Upper lobe of right lung (tissue), 1 donor: ENCODE measurements at places on chromosomes 1 and 21.
A peak's percentile ranks its signal among the peaks of the same experiment; 100 is the strongest.

- no peaks in the 10 kb centered on the region for H3K36me3 ChIP-seq
- H3K4me3 ChIP-seq, result no peak overlapping the region
- no peaks in the 10 kb centered on the region for H3K4me1 ChIP-seq
- no peak overlapping the region for H3K27ac ChIP-seq
- DNase-seq, result no peak
Observed at GRCh38 chr1:189769448-189769847, 708.2 kb downstream of the BRINP3 start.

DNA sequence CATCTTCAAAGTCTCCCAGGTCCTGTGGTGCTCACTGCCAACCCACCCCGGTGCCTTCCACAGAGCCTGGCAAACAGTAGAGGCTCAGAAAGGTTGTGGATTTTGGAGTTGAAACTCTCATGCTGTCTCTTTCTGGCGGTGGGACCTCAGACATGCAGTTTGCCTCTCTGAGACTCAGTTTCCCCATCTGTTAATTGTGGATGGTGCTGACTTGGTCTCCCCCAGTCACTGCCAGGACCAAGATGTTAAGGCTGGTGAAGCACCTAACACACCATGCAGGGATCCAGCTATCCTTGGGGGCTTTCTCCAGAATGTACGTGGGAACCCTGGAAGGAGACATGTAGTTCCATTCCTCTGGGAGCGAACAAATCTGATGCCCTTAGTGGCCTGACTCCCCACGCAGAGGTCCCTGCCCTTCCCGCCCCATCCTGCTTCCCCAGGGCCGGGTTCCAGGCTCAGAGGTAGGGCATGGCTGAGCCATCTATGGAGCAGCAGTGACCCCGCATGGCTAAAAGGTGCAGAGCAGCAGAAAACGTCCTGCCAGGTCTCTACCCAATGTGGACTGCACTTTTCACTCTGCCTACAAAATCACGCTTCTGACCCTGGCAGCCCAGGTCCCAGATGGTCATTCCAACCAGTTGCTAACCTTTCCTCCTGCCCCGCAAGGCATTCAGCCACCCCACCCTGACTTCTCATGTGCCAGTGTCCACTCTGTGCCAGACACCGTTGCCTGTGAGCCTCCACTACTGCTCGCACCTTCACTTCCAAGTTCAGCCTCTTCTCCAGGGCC lies 9.2 kb upstream of the TTC22 start:
- H3K4me1 ChIP-seq, result no peaks in the 10 kb centered on the region
- H3K4me3 ChIP-seq, result no peak overlapping the region
- DNase-seq, result peak; percentile 78
- no peaks in the 10 kb centered on the region for H3K27me3 ChIP-seq
- no peak overlapping the region for H3K27ac ChIP-seq

GRCh38 chr21:29343519-29343918 lies 44.8 kb downstream of the BACH1 start:
- H3K27me3 ChIP-seq, result no peaks in the 10 kb centered on the region
- peaks cover 48% of the 10 kb centered on the region for H3K4me1 ChIP-seq
- no peak overlapping the region for H3K4me3 ChIP-seq
- DNase-seq, result no peak
- no peak overlapping the region for H3K27ac ChIP-seq
- H3K36me3 ChIP-seq, result peaks cover 6% of the 10 kb centered on the region

DNA sequence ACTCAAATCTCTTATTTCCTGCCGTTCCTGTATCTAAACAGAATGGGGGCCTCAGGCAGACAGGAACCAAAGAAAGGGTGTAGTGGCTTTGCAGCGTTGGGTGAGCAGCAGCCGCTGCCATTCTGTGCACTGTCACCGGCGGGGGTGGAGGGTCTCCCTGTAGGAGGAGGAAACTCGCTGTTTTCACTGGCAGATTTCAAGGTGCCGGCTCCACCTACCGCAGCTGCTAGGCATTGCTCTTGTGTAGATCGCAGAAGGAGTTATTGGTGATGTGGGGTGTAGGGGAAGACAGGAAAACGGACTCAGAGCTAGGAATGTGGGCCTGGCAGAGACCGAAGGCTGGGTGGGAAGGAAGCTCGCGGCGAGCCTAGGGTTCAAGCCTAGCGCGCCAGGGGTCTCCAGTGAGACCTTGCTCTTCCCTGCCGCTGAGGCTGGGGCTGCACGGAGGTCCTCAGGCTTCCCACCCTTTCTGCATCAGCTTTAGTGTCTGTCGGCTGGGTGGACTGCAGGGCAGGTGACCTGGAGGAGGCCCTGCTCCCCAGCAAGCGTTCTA lies 20.8 kb downstream of the ATP5PO start:
- peak; percentile 82 for DNase-seq
- H3K4me1 ChIP-seq, result peaks cover 9% of the 10 kb centered on the region
- peak overlapping the region; percentile 30 for H3K4me3 ChIP-seq
- H3K27ac ChIP-seq, result no peak overlapping the region
- H3K36me3 ChIP-seq, result peaks cover 5% of the 10 kb centered on the region

DNA sequence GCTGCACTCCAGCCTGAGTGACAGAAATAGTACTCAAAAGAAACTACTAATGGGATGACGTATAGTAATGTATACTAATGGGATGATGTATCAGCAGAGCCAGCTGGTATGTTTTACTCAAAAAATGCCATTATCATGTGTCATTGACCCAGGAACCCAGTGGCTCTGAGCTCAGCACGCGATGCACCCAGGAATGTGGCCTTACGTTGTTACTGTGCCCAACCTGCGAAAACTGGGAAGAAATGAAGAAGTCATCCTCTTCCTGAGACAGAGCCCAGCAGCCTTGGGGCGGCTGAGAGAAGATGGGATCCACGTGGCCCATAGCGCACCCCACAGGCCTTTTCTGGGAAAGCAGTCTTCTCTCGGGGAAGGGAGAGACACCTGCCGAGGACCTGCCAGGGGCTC lies 8.8 kb downstream of the UBE2J2 start:
- H3K36me3 ChIP-seq, result peaks cover 65% of the 10 kb centered on the region
- peaks cover 10% of the 10 kb centered on the region for H3K4me1 ChIP-seq
- H3K27me3 ChIP-seq, result no peaks in the 10 kb centered on the region

DNA sequence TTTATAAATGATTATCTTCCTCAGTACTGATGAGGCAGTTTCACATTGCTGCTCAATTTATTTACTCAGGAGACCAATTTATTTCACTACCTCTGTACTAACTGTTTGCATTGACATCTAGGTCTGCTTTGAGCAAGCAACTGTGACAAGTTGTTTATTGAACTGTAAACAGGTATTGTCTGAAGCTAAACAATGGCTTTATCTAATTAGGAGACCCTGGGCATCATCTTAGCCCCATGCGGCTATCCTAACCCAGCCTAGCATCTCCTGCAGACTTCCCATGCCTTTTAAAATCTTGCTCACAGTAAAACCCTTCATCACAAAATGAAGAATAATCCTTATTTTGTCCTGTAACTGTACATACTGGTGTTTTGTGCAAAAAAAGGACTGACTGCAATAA lies 348.2 kb downstream of the RWDD3 start:
- H3K27me3 ChIP-seq, result no peaks in the 10 kb centered on the region
- no peaks in the 10 kb centered on the region for H3K36me3 ChIP-seq
- no peak overlapping the region for H3K4me3 ChIP-seq

DNA sequence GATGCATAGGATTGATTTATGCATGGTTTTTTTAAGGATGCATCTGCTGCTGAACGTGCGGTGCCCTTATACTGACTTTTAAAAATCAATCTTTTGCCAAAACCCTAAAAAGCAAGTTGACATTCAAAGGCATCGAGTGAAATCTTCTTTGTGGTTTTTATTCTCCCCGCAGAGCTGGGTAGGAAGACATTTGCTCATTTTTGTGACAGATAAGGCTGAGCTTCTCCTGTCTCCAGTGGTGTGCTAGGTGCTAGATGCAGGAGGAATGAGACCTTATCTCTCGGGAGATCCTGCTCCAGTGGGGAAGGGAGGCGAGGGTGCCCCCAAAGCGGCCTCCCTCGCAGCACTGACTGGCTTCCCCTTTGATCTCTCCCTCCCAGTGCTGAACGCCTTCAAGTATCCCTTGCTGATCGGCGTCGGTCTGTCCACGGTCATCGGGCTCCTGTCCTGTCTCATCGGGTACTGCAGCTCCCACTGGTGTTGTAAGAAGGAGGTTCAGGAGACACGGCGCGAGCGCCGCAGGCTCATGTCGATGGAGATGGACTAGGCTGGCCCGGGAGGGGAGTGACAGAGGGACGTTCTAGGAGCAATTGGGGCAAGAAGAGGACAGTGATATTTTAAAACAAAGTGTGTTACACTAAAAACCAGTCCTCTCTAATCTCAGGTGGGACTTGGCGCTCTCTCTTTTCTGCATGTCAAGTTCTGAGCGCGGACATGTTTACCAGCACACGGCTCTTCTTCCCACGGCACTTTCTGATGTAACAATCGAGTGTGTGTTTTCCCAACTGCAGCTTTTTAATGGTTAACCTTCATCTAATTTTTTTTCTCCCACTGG lies 14.9 kb upstream of the CD101 start:
- no peaks in the 10 kb centered on the region for H3K36me3 ChIP-seq
- H3K27ac ChIP-seq, result no peak overlapping the region
- no peak overlapping the region for H3K4me3 ChIP-seq
- no peaks in the 10 kb centered on the region for H3K27me3 ChIP-seq
- no peak for DNase-seq

- no peak overlapping the region for H3K27ac ChIP-seq
- no peaks in the 10 kb centered on the region for H3K4me1 ChIP-seq
- H3K27me3 ChIP-seq, result no peaks in the 10 kb centered on the region
- H3K4me3 ChIP-seq, result no peak overlapping the region
Observed at GRCh38 chr1:118334506-118334905, 149.5 kb upstream of the SPAG17 start.

- no peak overlapping the region for H3K27ac ChIP-seq
- H3K36me3 ChIP-seq, result no peaks in the 10 kb centered on the region
- no peak overlapping the region for H3K4me3 ChIP-seq
- no peak for DNase-seq
Observed at GRCh38 chr1:34002810-34003209, 138.9 kb downstream of the HMGB4 start.

DNA sequence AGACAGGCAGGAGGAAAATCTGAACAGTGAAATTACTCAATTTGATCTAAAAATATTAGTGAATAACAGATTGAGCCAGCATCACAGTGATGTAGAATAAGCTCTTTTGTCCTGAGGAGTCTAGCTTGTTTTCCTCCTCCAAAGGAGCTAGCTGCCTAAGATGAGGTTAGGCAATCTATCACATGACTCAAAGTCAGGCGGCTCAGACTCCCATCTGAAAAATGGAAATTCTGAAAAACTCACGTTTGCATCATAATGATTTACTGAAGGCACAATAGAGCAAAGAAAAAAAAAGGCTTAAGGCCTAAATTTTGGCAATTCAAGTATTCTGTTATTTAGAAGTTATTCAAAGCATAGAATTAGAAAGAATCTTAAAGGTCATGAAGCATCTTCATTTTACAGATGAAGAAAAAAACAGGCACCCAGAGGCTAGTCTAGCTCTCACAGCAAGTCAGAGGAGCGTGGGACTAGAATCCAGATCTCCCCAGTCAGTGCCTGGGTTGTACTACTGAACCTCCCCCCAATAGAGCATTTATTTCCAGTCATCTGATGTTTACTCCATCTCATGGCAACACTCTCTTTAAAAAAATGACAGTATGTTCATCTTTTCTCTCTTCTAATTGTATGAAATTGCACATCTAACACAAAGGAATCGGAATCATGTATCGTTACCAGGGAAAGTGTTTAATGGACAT lies 62.5 kb upstream of the ATF3 start:
- peak overlapping the region; percentile 14 for H3K27ac ChIP-seq
- H3K4me1 ChIP-seq, result peaks cover 9% of the 10 kb centered on the region
- no peaks in the 10 kb centered on the region for H3K27me3 ChIP-seq
- no peak for DNase-seq
- H3K4me3 ChIP-seq, result no peak overlapping the region

GRCh38 chr1:155942578-155943141 lies 1.2 kb downstream of the RXFP4 start:
- H3K36me3 ChIP-seq, result peaks cover 19% of the 10 kb centered on the region
- peaks cover 75% of the 10 kb centered on the region for H3K4me1 ChIP-seq
- DNase-seq, result peak; percentile 60
- H3K4me3 ChIP-seq, result no peak overlapping the region
- peak overlapping the region; percentile 89 for H3K27ac ChIP-seq

- DNase-seq, result no peak
- H3K4me3 ChIP-seq, result no peak overlapping the region
- H3K27ac ChIP-seq, result no peak overlapping the region
- H3K36me3 ChIP-seq, result no peaks in the 10 kb centered on the region
Observed at GRCh38 chr1:11701551-11701961, 10.0 kb downstream of the DRAXIN start.

- H3K4me3 ChIP-seq, result peak overlapping the region; percentile 80
- H3K36me3 ChIP-seq, result no peaks in the 10 kb centered on the region
- no peaks in the 10 kb centered on the region for H3K27me3 ChIP-seq
- H3K4me1 ChIP-seq, result peaks cover 30% of the 10 kb centered on the region
Observed at GRCh38 chr21:32410916-32411315, 1.6 kb upstream of the EVA1C start.

DNA sequence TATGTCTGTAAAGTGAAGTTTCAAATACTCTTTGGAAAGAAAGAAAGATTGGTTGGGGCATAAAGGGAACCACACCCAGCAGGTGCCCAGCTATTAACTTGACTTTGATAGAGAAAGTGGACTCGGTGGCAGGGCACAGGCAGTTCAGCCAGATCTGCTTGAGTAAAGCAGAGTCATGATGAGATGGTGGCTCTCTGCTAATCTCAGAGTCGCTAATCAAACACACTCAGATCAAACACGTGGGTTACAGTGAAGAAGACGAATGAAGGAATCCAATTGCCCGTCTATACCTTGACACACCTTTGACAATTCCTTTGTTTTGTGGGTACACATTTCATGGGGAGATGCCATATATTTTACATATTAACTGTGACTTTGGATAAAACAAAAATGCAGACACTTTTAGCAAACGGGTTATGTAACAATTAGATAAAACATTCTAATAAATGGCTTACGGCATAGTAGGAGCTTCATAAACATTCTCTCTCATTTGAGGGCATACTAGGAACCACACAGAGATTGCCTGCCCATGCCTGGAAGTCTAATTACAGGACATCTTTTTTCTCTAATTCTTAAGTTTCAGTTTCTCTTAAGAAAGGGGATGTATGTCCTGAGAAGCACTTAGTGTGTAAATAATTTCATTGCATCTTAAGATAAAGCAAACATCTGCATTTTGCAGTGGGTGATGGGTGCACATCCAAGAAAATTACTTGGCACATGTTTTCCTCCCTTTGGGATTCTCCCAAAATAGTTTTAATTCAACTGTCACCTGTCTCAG lies 7.2 kb downstream of the CBR1 start:
- H3K36me3 ChIP-seq, result peaks cover 6% of the 10 kb centered on the region
- no peak for DNase-seq
- H3K4me3 ChIP-seq, result no peak overlapping the region
- no peak overlapping the region for H3K27ac ChIP-seq

DNA sequence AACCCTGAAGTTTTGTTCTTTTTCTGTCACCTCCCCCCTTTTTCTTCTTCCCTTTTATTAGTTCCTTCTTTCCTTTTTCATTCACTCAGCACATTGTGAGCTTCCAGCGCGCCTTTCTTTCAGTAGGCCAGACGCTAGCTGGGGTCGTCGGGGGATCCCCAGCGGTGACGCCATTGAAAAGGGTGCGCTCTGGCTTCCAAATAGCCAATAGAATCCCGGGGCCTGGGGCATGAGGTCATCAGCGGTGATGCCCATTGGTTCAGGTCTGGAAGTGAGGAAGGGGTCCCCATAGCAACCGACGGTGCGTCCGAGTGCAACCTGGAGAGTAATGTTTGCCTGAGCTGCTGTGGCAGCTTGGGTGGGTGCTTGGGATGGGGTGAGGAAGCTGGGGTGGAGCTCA lies 6.9 kb upstream of the EFNA3 start:
- no peak overlapping the region for H3K4me3 ChIP-seq
- H3K36me3 ChIP-seq, result no peaks in the 10 kb centered on the region
- H3K27ac ChIP-seq, result no peak overlapping the region
- DNase-seq, result no peak
- no peaks in the 10 kb centered on the region for H3K27me3 ChIP-seq
